ENCODE measurements at places on chromosomes 7 and 10. TPM values are rescaled to one million over a fixed set of nuclear protein-coding genes. Genes with fewer than 3 reads are reported as not detected.

Gene CLRN3
- total RNA-seq, result not detected

Gene CYP2C19
- 1.9 TPM for total RNA-seq

Gene CYP2C18
- total RNA-seq, result 15.2 TPM

Gene LOXL4
- total RNA-seq, result 1.6 TPM

Gene CYCS
- 59.1 TPM for total RNA-seq

Gene CALCR
- not detected for total RNA-seq

Gene BHLHA15
- 1.2 TPM for total RNA-seq

Gene LAMB4
- 212 TPM for total RNA-seq

Gene GRM3
- not detected for total RNA-seq

Gene GHRHR
- total RNA-seq, result not detected

- no peak for DNase-seq
Observed at GRCh38 chr10:98326621-98327027, 58.6 kb upstream of the LOXL4 start.

- no peak for DNase-seq
Observed at GRCh38 chr10:1074052-1074747, 18.0 kb downstream of the WDR37 start.

- DNase-seq, result no peak
Observed at GRCh38 chr10:126384269-126384873, 3.9 kb downstream of the ADAM12 start.

DNA sequence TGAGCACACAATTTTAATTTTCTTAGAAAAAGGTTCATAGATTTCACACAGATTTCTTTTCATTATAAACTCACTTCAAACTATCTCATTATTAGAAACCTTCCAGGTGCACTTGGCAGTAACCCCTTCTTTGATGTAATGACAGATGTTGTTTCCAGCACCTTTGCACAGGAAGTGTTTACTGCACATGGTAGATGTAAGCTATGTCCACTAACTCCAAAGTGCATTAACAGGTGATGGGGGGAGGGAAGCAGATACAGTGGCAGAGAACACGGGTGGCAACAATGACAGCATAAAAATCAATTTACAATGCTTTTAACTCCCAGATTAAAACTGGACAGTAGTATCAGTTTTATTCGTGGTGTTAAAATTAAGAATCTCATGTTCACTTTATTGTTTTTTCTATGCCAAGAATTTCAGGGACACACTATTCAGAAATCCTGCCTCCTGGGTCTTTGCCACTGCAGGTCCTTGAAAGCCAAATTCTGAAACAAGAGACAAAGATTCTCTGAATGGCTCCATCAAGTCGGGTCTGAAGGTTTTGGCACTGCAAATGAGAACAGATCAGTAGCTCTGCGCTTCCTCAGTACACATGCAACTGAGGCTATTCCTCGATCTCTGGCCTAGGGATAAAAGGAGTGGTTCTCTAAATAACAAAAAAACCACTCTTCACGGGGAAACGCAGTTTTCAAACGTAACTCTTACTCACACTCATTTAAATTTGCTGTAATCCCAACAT, 187.7 kb downstream of the JAZF1 start:
- no peak for DNase-seq

DNA sequence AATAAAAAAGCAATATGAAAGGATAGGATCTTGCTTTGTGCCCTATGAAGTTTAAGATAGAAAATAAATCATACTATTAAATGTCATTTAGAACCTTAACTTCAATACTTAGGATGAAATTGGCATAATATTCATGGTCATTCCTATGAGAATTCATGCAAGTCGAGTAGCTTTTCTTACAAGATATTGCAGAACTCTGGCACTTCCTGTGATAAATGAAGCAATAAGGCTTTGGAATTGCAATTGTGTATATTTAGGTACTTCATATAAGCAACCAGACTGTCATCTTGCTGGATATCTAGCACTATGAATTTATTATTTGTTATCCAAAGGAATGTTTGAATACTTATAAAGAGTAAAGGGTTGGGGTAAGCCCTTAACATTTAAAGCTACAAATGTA, 116.5 kb downstream of the ZNF438 start:
- DNase-seq, result no peak

DNA sequence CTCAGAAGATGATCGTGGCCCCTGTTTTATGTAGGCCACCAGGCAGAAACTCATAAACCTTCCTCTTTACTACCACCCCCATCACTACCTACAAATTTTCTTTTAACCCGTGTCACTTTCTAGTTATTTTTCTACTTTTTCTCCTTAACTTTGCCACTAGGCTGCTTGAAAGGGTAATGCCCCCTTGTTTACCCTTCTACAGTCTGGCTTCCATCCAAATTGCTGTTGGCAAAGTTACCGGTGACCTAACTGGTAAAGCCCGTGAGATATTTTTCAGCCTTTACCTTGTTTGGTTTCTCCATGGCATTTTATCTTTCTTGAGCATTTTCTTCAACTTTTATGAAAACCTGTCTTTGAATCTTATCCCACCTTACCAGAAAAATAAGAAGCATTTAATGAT, 153.0 kb downstream of the WNT2 start:
- no peak for DNase-seq

- no peak for DNase-seq
Observed at GRCh38 chr7:91922857-91923256, 17.8 kb upstream of the AKAP9 start.

- DNase-seq, result no peak
Observed at GRCh38 chr7:17402628-17403278, 104.3 kb downstream of the AHR start.

DNA sequence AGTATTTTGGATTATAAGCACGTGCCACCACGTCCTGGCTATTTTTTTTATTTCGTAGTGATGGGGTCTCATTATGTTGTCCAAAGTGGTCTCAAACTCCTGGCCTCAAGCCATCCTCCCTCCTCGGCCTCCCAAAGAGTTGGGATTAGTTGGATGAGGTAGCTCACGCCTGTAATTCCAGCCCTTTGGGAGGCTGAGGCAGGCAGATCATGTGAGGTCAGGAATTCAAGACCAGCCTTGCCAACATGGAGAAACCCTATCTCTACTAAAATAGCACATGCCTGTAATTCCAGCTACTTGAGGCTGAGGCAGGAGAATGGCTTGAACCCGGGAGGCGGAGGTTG, 21.8 kb upstream of the YWHAG start:
- DNase-seq, result no peak
